ENCODE measurements at places on chromosomes 13 and 19.

DNA sequence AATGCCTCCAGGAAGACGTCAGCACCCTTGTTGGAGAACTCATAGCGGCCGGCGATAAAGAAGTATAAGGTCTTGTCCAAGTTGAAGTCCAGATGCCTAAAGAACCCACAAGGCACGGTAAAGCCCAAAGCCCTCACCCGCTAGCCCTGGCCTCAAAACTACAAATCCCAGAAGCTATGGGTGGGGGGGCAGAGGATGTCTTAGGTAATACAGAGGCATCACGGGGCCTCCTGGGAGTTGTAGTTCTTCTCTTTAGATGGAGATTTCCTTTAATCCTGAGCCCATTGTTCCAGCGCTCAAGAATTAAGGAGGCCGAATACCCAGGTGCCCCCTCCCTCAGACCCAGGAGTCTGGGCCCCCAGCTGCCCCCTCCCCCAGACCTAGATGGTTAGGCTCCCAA is 10.8 kb downstream of the GYS1 start:
- DNase-seq: no peak

GRCh38 chr13:20174656-20175405 is 14.0 kb upstream of the GJA3 start:
- peak; percentile 91 for DNase-seq

GRCh38 chr19:34985249-34986022 is 14.7 kb upstream of the GRAMD1A start:
- DNase-seq: no peak

DNA sequence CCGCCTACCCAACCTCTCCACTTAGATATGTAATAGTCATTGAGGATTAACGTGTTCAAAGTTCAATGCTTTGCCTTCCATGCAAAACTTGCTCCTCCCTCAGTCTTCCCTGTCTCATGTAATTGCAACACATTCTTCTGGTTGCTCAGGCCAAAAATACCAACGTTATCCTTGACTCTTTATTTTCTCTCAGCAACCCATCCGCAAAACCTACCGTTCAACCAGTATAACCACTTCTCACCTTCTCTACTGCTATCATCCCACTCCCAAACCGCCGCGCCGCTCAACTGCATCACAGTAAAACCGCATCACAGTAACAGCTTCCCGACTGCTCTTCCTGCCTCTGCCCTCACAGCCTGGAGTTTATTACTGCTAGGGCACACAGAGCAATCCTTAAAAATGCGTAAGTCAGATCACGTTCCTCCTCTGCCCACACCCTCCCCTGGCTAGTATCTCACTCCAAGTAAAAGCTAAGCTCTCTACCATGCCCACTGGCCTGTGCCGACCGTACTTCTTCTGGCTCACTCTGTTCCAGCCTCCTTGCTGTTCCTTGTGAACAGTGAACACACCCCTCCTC is 8.2 kb downstream of the MTIF3 start:
- no peak for DNase-seq

DNA sequence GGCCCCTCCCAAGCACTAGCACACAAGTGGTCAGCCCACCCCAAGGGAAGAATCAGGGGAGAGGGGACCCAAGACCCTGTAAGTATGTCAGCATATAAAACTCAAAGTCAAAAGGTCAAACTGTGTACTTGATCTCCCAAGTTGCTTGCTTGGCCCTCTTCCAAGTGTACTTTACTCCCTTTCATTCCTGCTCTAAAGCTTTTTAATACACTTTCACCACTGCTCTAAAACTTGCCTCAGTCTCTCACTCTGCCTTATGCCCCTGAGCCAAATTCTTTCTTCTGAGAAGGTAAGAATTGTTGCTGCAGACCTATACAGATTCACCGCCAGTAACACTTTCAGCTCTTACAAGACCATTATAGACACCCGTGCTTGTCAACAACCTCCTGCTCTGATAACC is 15.1 kb upstream of the RNASEH2B start:
- DNase-seq: no peak

DNA sequence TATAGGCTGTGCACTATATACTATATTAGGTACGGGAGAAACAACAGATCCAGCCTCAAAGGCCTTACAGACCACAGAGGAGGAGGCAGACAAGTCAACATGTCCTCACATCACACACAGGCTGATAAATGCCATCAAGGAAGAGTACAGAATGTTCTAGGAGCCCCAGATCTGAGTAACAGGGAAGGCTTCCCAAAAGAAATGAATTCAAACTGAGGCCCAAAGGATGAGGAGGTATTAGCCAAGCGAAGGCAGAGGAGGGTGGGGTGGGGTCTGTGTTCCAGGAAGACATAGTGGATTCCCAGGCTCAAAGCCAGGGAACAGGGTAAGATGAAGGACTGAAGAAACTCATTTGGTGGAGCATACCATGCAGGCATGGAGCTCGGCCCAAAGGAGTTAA is 55.1 kb downstream of the RXFP2 start:
- no peak for DNase-seq

DNA sequence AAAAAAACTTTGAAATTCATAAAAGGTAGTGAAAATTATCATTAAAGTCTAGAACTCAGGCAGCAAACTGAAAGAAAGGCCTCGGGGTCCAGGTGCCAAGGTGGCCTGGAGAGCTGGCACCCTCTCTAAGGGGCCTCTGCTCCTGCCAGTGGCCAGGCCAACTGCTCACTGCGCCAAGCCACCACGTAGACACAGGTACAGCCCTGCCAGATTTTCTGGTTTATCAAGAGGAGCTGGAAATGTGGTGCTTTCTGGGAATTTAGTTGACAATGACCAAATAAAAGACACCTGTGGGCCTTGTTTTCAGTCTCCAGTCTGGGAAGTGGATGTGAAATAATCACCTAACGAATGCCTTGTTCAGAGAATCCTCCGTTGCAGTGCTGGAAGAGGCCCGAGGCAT is 22.8 kb downstream of the ZNF574 start:
- DNase-seq: no peak

GRCh38 chr19:5907241-5907640 is 2.6 kb downstream of the VMAC start:
- no peak for DNase-seq

DNA sequence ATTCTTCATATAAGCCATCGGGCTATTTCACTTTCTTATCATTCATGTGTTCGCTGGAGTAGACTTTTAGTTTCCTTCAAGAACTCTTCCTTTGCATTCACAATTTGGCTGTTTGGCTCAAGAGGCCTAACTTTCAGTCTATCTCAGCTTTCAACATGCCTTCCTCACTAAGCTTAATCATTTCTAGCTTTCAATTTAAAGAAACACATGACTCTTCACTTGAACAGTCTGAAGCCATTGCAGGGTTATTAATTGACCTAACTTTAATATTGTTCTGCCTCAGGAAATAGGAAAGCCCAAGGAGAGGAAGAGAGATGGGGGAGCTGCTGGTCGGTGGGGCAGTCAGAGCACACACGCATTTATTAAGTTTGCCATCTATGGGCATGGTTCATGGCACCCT is 158.1 kb downstream of the SUCLA2 start:
- DNase-seq: no peak

GRCh38 chr19:9935506-9936325 is 599 bp downstream of the OLFM2 start:
- DNase-seq: no peak

DNA sequence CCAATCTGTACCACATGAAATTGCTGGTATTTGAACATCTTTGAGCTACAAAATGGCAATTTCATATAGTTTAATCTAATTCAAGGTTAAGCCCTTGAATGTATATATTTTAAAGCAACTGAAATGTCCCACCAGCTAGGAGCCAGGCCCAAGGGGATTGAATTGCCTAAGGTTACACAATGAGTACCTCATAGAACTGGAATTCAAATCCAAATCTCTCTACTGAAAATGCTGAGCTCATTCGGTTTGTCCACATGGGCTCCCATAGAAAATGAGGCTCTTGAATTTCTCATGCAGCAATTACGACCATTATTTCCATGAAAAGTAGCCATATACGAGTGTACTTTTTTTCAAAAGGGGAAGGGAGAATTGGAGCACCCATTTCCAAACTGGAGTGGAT is 31.5 kb upstream of the FNDC3A start:
- no peak for DNase-seq

DNA sequence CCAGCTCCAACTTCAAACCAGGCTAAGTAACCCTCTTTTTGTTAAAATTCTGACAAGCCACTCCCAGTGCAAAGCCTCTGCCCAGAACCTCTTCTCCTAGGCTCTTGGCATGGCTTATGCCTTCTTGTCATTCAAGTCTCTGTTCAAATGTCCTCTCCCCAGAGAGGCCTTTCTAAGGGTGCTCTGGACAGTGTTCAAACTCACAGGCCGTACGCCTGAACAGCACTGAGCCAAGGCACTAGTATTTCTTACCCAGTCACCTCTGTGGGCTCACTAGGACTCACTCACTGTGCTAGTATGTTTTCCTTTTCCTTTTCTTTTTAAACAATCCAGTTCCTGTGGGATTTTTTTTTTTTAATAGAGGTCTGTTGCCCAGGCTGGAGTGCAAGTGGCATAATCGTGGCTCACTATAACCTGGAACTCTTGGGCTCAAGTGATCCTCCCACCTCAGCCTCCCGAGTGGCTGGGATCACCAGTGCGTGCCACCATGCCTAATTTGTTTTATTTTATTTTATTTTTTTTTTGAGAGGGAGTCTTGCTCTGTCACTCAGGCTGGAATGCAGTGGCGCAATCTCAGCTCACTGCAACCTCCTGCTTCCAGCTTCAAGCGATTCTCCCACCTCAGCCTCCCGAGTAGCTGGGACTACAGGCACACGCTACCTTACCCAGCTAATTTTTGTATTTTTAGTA is 2.3 kb upstream of the ASF1B start:
- no peak for DNase-seq

- no peak for DNase-seq
Observed at GRCh38 chr13:45674908-45675307, 27.2 kb upstream of the CBY2 start.

- no peak for DNase-seq
Observed at GRCh38 chr13:46530084-46530935, 22.7 kb upstream of the LRCH1 start.

DNA sequence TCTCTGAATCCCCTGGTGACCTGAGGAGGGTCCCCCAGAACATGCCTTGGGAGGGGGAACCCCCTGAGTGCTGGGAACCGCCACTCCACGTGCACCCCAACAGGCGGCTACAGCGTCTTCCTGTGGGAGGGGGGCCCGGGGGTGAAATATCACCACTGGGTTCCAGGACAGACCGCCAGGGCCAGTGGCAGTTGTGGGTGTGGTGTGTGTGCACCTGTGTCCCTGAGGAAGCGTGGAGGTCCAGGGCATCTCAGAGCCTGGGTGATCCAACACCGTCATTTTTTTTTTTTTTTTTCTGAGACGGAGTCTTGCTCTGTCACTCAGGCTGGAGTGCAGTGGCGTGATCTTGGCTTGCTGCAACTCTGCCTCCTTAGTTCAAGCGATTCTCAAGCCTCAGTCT is 4.2 kb downstream of the ADGRE5 start:
- no peak for DNase-seq

DNA sequence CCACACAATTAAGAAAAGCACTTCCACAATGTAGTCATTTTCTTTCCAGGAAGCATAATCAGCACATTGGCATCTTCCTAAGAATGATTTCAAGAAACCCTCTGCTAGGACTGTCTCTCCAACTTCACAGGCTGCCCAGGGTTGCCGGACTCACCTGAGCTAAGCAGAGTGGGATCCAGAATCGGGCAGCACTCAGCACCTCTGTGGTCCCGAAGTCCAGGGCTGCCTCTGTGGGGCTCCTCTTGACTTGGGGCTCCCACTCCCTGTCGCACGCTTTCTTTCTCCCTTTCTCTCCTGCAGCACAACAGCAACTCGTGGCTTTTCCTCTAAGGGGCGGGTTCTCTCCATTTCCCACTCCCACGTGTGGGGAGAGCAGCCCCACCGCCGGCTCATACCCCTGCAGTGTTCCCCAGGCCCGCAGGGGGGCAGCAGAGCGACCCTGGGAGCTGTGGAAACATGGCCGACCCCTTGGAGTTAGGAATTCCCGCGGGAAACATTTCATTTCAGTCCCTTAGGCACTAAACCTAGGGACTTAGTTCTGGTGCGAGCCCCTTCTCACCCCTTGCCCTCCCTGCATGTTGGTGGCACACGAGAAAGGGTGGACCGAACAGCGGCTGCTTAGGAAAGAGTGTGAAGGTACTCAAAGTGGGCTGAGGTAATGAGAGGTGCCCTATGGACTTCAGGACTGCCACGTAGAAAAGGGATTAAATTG is at the start of gene TMEM272:
TMEM272 (minus strand) TSS at position 316 of the 712 bp plus-strand sequence. CDS start 6,647 bp downstream, outside the sequence.
- DNase-seq: peak; percentile 17

DNA sequence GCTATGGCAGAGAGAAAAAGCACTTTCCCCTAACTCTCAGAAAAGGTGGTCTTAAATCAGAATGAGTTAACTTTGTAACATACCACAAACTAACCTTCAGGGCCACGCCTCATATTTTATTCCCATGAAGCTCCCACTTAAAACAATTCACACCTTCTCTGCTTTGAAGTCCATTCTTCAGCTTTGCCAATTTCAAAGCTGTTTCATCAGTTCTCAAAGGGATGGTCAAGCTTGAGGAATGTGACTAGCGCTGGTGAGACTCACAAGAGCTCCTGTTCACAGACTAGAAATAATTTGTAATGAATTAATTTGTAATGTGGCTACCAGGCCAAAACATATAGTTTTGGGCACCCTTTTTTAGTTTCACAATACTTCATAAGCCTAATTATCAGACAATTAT is 68.2 kb downstream of the STK24 start:
- DNase-seq: no peak

- no peak for DNase-seq
Observed at GRCh38 chr13:113938246-113938645, 35.6 kb downstream of the C13orf46 start.

DNA sequence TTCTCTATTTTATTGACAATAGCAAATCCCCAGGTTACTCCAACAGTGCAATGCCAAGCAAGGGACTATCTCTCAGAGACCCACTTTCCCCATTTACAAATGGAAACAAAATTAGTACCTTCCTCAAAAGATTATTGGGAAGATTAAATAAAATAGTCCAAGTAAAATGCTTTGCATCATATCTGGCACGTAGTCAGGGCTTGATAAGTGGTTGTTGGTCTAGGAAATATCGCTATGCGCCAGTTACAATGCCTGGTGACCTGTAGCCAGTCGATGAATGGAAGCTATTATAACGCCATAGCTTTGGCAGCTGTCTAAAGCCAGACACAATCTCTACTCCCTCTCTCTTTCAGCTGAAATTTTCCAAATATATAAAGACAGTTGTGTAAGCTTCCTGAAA is 220.3 kb downstream of the RAP2A start:
- no peak for DNase-seq

DNA sequence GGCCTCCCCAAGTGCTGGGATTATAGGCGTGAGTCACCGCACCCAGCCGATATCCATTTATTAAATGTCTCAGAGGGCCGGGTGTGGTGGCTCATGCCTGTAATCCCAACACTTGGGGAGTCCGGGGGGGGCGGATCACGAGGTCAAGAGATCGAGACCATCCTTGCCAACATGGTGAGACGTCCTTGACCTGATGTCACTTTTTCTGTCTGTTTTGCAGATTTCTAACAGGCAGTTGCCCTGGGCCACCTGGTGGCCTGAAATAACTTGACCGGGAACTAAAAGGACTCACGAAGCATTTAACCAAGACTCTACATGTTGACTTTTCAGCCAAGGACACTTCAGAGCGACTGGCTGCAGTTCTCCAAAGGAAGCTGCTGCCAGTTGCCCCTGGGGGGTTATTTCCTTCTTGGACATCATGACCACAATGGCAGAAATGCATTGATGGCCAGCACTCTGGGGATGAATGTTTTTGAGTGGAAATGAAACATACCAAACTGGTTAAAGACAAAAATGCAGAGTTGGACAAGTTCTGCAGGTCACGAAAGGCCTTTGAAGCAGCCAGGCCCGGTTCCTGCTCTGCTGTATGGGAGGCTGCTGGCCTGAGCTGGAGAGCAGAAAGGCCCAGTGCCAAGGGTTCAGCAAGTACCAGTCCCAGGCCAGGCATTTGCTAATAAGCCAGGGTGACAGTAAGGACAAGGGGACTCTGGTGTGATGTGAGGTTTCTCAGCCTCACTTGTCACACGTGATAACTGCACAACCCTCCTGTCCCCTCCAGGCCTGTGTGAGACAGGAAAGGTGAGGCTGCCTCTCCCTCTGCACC is 8.3 kb downstream of the ZNF837 start:
- no peak for DNase-seq

All from MV-4-11 (cell line).